ENCODE measurements at places on chromosomes 1 and 21. TPM values are rescaled to one million over a fixed set of nuclear protein-coding genes. Genes with fewer than 3 reads are reported as not detected.
A peak's percentile ranks its signal among the peaks of the same experiment; 100 is the strongest.

Gene FCMR
- 12.6 TPM for total RNA-seq

Gene PLA2G2F
- total RNA-seq: not detected

- H3K4me1 ChIP-seq: no peaks in the 10 kb centered on the region
- DNase-seq: no peak
- H3K36me3 ChIP-seq: no peaks in the 10 kb centered on the region
- H3K4me3 ChIP-seq: no peak overlapping the region
Measured at GRCh38 chr1:196070940-196071339, 537.3 kb downstream of the KCNT2 start.

DNA sequence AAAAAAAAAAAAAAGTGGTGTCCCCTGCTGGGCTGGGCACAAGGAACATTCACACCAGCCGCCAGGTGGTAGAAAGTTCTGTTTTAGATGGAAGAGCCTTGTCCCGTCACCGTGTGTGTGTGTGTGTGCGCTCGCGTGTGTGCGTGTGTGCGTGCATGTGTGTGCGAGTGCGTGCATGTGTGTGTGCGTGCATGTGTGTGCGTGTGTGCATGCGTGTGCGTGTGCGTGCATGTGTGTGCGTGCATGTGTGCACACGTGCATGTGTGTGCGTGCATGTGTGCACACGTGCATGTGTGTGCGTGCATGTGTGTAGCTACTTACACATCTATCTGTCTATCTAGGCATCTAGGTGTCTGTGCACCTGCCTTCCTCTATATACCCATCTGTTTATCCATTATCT lies 491.7 kb downstream of the NPHP4 start:
- peak; percentile 20 for DNase-seq
- H3K4me3 ChIP-seq: no peak overlapping the region
- no peak overlapping the region for H3K27ac ChIP-seq
- H3K27me3 ChIP-seq: peaks cover 7% of the 10 kb centered on the region
- H3K36me3 ChIP-seq: no peaks in the 10 kb centered on the region

Gene CSMD2
- total RNA-seq: 0.67 TPM

- no peaks in the 10 kb centered on the region for H3K4me1 ChIP-seq
- no peak overlapping the region for H3K4me3 ChIP-seq
- H3K27me3 ChIP-seq: no peaks in the 10 kb centered on the region
- no peak for DNase-seq
- H3K27ac ChIP-seq: no peak overlapping the region
Measured at GRCh38 chr1:10193288-10193687, 17.1 kb upstream of the KIF1B start.

DNA sequence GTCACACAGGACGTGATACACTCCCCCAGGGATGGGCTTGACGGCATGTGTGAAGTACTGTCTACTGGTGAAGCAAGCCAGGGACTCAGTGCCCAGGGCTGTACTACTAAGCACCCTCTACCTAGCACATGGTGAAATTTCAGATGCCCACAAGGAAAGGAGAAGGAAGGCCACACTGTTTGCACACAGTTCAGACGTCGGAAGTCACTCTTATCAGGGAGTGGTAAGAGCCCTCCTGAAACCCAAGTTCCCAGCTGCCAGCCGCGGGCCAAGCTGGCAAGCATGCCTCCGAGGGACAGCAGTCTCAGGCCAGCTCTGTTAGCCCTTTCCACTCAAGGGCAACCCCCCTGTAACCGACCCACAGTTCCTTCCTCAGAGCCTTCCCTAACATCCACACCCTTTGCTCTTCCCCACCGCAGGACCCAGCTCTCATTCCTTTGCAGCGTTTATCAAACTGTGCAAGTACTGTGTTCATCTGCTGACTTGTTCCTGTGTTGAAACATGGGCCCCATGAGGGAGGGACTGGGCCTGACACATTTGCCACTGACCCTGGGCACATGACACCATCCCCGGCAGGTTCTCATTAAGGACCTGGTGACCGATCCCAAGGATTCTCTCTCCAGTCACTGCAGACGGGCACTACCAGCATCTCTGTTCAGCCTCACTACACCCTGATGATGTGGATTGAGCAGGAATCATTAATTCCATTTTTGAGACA lies 58.5 kb downstream of the SLC66A1 start:
- no peaks in the 10 kb centered on the region for H3K27me3 ChIP-seq
- DNase-seq: peak; percentile 86
- H3K27ac ChIP-seq: peak overlapping the region; percentile 78

- H3K36me3 ChIP-seq: no peaks in the 10 kb centered on the region
- H3K27ac ChIP-seq: no peak overlapping the region
- no peaks in the 10 kb centered on the region for H3K27me3 ChIP-seq
- H3K4me3 ChIP-seq: no peak overlapping the region
- H3K4me1 ChIP-seq: no peaks in the 10 kb centered on the region
- no peak for DNase-seq
Measured at GRCh38 chr1:245247801-245248200, 93.0 kb downstream of the KIF26B start.

GRCh38 chr1:116628448-116628847 lies 39.1 kb downstream of the IGSF3 start:
- H3K27me3 ChIP-seq: no peaks in the 10 kb centered on the region
- no peak overlapping the region for H3K4me3 ChIP-seq
